Non-pigmented ciliary epithelial cell (primary cell): ENCODE measurements at places on chromosomes 12 and 14.

GRCh38 chr12:2679816-2680675 lies 114.7 kb upstream of the FKBP4 start:
- no peak for DNase-seq

DNA sequence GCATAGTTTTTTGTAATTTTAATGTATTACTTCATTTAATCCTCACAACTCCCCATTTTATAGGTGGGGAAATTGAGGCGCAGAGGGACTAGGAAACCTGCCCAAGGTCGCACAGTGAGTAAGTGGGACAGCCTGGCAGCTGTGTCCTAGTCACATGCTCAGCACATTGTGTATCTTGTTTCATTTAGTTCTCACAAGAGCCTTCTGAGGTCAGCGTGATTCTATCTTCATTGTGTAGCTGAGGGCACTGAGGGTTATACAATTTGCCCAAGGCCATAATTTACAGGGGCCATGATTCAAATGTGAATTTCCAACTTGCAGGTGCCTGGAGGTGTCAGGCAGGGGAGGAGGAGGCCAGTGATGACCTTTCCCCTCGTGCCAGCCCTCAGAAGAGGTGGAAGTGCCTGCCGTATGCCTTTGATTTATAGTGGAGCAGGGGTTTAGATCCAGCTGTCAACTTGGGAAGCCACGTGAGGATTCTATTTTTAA lies 30.3 kb upstream of the SMOC1 start:
- DNase-seq, result no peak

- no peak for DNase-seq
Observed at GRCh38 chr14:102314242-102315011, 5.1 kb upstream of the ZNF839 start.

DNA sequence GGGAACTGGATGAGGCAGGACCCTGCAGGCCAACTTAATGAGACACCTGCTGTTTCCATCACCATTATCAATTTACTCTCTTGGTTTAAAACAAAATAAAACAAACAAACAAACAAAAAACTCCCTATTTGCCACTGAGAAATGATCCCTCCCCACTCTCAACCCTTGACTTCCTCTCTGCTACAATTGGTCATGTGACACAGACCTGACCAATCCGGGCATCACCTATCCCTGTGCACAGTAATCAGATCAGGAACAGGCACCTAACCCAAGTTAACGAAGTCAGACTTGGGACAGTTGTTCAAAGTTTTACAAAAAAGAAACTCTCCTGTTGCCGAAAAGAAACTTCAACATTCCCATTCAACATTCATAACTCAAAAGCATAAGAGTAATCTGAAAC lies 58.4 kb downstream of the NELL2 start:
- no peak for DNase-seq

DNA sequence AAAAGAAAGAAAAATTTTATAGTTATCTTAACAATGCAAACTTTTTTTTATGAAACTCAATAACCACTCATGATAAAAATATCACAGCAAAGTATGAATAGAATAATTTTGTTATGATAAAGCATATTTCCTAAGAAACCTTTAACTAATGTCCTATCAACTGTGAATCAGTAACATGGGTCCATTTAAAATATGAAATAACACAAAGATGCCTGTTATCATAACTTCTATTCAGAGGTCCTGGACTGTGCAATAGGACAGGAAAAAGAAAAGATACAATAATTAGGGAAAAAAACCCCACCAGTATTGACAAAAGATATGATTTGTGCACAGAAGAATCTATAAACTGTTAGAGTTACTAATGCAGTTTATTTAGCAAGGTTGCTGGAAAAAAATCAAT lies 245.4 kb downstream of the FOXN3 start:
- DNase-seq, result no peak

DNA sequence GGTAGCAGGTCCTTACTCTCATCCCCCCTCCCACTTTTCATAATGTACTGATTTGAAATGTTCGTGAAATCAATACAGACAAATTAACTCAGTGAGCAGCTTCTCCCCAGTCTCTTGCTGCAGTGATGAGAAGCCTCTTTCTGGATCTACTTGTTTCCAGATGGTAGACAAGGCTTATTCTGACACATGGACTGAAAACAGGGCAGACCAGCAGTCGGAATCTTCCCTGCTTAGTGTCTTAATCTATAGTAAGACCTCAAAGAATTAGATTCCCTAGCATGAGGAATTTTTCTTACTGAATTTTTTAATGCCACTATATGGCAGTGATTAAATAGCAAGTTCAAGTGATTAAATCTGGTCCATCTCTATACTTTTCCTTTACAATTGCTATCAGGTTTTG lies 120.1 kb downstream of the RGS6 start:
- no peak for DNase-seq

GRCh38 chr12:27866373-27867101 lies 86.5 kb upstream of the MANSC4 start:
- DNase-seq, result no peak

GRCh38 chr12:74499192-74499591 lies 38.4 kb upstream of the ATXN7L3B start:
- DNase-seq, result no peak

GRCh38 chr12:94898388-94898787 lies 105.1 kb downstream of the NDUFA12 start:
- DNase-seq, result no peak

GRCh38 chr14:58540749-58541632 lies 96.8 kb upstream of the DACT1 start:
- DNase-seq, result no peak

DNA sequence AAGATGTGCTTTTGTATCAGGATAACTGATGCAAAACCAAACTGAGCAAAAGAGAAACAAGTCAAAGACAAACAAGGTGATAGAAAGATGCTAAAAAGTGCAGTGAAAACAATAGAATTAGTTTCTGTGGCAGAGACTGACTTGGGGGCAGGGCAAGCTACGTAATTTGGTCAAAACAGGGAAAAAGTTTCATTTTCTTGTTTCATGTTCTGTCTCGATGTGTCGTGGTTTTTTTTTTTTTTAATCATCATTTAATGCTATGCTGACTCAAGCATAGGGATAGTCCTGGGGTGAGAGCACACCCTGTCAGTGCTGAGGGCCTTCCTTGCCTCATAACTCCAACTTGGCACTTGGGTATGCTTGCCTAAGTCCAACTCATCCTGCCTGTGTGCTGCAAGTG lies 144.1 kb upstream of the PTPRQ start:
- no peak for DNase-seq

DNA sequence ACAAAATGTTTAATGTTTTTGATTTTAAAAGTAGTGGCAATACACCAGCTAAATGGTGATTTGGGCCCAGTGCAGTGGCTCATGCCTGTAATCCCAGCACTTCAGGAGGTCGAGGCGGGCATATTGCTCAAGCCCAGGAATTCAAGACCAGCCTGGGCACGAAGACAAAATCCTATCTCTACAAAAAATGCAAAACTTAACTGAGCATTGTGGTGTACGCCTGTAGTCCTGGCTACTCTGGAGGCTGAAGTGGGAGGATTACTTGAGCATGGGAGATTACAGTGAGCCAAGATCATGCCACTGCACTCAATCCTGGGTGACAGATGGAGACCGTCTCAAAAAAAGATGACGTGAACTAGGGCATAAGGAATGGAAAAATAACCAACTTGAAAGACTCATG lies 4.7 kb downstream of the RPL36AL start:
- no peak for DNase-seq

- no peak for DNase-seq
Observed at GRCh38 chr14:69002069-69002468, 23.0 kb upstream of the ACTN1 start.

- DNase-seq, result no peak
Observed at GRCh38 chr14:63243646-63244045, 39.4 kb downstream of the RHOJ start.

- no peak for DNase-seq
Observed at GRCh38 chr14:46581036-46581671, 70.4 kb downstream of the RPL10L start.

- no peak for DNase-seq
Observed at GRCh38 chr12:32727237-32727636, 28.5 kb downstream of the YARS2 start.

- DNase-seq, result no peak
Observed at GRCh38 chr12:75759196-75759595, 247.8 kb upstream of the KRR1 start.

DNA sequence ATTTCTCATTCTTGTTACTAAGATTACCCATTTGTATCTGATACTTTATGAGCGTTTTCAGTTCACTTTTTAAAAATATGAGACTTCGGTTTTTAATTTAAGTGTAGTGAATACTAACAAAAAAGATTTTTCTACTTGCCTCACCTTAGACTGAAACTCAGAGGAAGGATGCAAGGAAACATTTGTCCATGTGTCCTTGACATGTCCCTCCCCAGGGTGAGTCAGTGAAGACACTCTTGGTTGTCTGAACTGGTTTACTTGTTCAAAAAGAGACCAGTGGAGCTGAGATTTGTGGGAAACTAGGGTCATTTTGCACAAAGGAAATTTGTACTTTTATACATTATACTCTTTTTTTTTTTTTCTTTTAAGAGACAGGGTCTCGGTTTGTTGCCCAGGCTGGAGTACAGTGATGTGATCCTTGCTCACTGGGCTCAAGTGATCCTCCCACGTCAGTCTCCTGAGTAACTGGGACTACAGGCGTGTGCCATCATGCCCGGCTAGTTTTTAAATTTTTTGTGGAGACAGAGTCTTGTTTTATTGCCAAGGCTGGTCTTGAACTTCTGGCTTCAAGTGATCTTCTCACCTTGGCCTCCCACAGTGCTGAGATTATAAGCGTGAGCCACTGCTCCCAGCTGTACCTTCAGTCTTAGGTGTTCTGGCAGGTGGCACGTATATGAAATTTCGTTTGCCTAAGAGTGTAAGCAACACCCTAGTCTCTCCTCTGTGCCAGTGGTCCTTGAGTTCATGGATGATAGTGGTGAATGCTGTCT lies 56.7 kb downstream of the PPFIBP1 start:
- DNase-seq, result no peak

DNA sequence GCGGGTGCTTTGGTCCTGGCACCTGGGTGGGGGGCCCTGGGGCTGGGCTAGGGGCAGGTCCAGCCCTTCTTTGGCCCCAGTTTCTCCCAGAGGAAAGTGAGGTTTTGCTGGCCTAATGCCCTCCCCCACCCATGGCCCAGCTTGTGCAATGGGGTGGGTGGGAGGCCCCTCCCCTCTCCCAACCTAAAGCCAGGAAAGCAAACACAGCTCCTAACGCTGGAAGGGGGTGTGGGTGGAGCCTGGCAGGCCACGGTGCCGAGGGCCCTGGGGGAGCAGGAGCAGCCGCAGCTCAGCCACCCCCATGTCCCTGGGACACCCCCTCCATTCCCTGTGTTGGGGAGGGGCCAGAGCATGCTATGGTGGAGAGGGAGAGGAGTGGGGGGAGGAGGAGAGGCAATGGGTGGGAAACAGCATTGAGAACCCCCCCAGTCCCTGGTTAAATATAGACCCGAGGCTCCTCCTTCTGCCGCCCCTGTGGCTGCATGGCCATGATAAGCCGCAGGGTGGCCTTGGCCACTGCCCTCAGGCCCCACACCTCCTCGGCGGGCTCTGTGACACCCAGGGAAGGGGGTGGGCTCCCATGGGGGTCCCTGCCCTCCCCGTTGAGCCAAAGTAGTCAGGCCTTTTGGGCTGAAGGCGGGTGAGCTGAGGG lies 4.7 kb downstream of the EXOC3L4 start:
- DNase-seq, result no peak

GRCh38 chr14:27886256-27886655 lies 880.3 kb upstream of the FOXG1 start:
- no peak for DNase-seq

- DNase-seq, result no peak
Observed at GRCh38 chr12:31644536-31644935, 15.0 kb upstream of the ETFBKMT start.

GRCh38 chr12:131511803-131512561 lies 198.9 kb upstream of the SFSWAP start:
- DNase-seq, result no peak

GRCh38 chr12:54352891-54353874 lies 11.1 kb downstream of the GPR84 start:
- no peak for DNase-seq

DNA sequence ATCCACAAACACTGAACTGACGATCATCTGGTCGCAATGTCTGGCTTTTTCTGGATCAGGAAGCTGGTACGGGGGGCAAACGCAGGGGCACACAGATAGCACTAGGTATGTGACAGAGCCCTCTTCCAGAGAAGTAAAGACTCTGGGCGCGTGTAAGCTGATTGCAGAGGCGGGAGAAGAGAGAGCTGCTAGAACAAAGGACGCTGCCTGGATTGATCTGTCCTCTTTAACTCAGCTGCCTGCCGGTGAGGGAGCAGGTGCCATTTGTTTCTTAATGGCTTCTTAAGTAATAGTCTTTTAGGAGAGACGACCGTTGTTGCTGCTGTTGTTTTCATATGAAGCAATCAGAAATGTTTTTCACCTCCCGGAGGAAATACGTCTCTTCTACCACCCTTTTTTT lies 77.3 kb downstream of the GLT1D1 start:
- no peak for DNase-seq

GRCh38 chr14:97843066-97843465 lies 1045.9 kb downstream of the VRK1 start:
- DNase-seq, result no peak

- DNase-seq, result no peak
Observed at GRCh38 chr12:5328669-5329517, 103.0 kb upstream of the NTF3 start.

GRCh38 chr12:27965411-27965810 lies 7.1 kb downstream of the PTHLH start:
- DNase-seq, result no peak

DNA sequence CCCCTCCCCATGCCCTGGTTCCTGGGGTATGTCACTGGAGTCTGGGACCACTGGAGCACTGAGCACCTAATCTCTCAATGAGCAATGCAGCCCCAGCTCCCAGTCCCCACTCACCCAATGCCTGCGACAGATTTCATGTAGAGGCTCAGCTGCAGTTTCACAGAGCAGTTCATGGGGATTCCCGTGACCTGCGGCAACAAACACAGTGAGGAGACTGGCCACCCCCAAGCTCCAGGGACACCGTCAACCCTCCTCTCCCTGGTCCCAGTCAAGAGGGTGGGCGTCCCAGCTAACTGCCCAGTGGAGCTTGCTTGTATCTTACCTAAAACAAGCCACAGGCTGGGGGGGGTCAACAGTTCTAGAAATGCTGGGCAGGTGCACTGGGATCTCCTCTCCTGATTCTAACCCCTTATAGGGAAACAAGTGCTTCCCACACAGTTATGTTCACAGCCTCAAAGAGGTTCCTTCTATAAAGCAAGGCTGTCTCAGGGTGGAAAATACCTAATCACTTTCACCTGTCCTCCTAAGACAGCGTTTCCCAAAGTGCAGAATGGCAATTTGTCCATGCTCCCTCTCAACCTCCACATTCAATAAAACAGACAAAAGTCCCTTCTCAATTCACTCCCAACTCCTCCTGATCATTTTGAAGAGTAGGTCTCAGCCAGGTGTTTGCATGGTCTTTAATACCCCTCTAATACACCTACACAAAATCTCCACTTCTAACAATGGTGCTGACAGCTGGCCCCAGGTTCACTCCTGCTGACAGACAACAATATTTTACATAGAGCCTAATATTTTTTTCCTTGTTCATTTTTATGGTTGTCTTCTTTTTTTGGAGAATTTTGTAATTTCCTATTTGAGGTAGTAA lies 68.3 kb downstream of the SCARB1 start:
- no peak for DNase-seq

- DNase-seq, result no peak
Observed at GRCh38 chr12:24742378-24742777, 206.5 kb downstream of the BCAT1 start.
